Foreskin keratinocyte (primary cell): ENCODE measurements at places on chromosomes 7 and 10. TPM values are rescaled to one million over a fixed set of nuclear protein-coding genes. Genes with fewer than 3 reads are reported as not detected.

IDI2 gene
- not detected in 2 replicates for total RNA-seq

ANKRD30A gene
- total RNA-seq, result not detected in 2 replicates

DNA sequence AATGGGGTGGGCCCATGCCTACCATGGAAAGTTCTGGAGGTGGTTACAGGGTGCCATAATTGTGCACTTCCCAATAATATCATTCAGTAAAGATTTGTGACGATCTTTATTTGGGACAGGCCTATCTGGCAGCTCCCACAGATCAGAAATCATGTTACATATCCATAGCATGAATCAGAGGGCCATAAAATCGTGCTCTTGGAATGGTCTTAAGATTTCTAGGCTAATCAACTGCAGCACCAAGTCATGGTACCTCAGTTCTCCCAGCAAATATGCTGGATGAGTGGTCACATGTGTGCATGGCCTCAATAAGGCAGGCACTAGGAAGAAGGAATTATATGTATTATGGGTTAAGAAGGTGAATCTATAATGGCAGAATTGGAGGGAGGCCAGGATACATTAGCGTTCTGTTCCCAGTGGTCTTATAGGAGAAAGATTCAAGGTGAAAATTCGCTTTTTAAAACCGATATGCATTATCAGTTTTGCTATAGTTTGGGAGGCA lies 134.7 kb downstream of the NRP1 start:
- no peak for DNase-seq

GRCh38 chr10:30151581-30152389 lies 92.4 kb upstream of the JCAD start:
- DNase-seq, result peak; percentile 77

SFMBT2 gene
- total RNA-seq, result 1.2 and 1.4 TPM in 2 replicates

- DNase-seq, result no peak
Observed at GRCh38 chr10:125291836-125292235, 131.5 kb upstream of the CTBP2 start.

MSMB gene
- total RNA-seq, result not detected in 2 replicates

ZNF425 gene
- 1.7 and 3.0 TPM in 2 replicates for total RNA-seq

DNA sequence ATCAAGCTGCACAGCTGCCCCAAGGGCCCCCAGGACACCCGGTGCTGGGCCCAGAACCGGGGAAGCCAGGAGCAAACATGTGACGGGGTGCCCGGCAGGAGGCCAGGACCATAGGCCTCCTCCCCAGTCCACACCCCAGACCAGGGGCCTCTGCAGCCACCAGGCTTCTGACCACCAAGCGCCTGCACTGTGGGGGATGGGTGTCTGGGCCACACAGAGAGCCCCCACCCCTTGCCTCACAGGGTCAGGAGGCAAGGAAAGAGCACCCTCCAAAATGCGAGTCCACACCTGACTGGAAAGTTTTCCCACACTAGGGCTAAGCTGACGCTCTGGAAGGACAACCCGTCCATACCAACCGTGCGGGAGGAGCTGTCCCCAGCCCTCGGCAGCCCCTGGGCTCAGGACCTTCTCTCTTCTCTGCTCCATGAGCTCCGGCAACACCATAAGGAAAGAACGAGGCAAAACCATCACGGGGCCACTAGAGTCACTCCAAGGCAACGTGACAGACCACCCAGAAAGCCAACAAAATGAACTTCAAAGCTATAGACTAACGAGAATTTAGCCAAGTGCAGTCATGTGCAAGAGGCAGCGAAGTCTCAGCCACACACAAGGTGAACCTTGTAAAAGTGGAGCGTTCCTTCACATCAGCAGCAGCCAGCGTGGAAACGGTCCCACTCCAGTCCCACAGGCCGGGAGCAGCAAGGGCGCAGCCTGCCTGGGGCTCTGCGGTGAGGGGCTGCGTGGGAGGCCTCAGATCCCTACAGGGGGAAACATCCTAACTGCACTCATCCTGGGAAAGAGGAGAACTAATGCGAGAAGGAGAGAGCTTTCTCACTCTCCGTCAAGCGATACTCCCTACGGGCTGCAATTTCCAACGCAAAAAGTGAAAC lies 5.1 kb downstream of the STK32C start:
- no peak for DNase-seq

CRYGN gene
- total RNA-seq, result not detected in 2 replicates

GRCh38 chr7:81256991-81257390 lies 338.1 kb upstream of the SEMA3C start:
- DNase-seq, result no peak
